Muscle of leg (tissue), 16 donors: ENCODE measurements at places on chromosomes 13 and 19. TPM values are rescaled to one million over a fixed set of nuclear protein-coding genes. Genes with fewer than 3 reads are reported as not detected.

The TNFSF13B gene
- total RNA-seq: 1.7 TPM

The ZNF382 gene
- total RNA-seq: 15.3 TPM

The TEX26 gene
- 0.09 TPM for total RNA-seq

The ALG5 gene
- 21.3 TPM for total RNA-seq

The SPTBN4 gene
- total RNA-seq: 0.40 TPM

The SBK3 gene
- total RNA-seq: 0.13 TPM

- H3K27me3 ChIP-seq: no peaks in the 10 kb centered on the region
- no peak for DNase-seq
- peaks cover 56% of the 10 kb centered on the region for H3K4me1 ChIP-seq
- no peak overlapping the region for H3K4me3 ChIP-seq
These were observed 15.6 kb downstream of the LSM4 start for GRCh38 chr19:18307271-18307681.

DNA sequence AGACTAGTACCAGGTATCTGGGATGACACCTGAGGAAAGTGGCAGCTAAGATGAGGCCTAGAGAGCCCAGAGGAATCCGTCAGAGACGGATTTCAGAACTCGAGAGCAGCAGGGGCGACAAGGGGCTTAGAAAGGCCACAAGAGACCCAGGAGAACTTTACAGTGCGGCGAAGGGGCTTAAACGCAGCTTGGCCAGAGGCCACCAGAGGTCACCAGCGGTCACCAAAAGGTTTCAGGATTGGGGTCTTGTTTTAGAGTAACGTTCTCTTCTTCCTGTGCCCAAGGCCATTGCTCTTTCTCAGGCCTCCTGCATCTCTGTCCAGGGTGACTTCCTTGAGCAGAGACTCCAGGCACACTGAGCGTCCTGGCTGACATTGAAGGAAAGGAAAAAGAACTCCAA, 2.2 kb downstream of the ZSCAN22 start:
- H3K4me1 ChIP-seq: peaks cover 24% of the 10 kb centered on the region
- H3K27me3 ChIP-seq: no peaks in the 10 kb centered on the region
- no peak overlapping the region for H3K4me3 ChIP-seq
- H3K27ac ChIP-seq: no peak overlapping the region

- H3K4me3 ChIP-seq: no peak overlapping the region
- no peak for DNase-seq
- peaks cover 32% of the 10 kb centered on the region for H3K4me1 ChIP-seq
- H3K27ac ChIP-seq: no peak overlapping the region
These were observed 69.2 kb downstream of the ATP11A start for GRCh38 chr13:112759053-112759452.

GRCh38 chr19:17633700-17634099, 54.5 kb downstream of the UNC13A start:
- no peaks in the 10 kb centered on the region for H3K36me3 ChIP-seq
- H3K4me1 ChIP-seq: no peaks in the 10 kb centered on the region
- no peak overlapping the region for H3K4me3 ChIP-seq
- DNase-seq: no peak
- no peaks in the 10 kb centered on the region for H3K27me3 ChIP-seq
- H3K27ac ChIP-seq: no peak overlapping the region

DNA sequence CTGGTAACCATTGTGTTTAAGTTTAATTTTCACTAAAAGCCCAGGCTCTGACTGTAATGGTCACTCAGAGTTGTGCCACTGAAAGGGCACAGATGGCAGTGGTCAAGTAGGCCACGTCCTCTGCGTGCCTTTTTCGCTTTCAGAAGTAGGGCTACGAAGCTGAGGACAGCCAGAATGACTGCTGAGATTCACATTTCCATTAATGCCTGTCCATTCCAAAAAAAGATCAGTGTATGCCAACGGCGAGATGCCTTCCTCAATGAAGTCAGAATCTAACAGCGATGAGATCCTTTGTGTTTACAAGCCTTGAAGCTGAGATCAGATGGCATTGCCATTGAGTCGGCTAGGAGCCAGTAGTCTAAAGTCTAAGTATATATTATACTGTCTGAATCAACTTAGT, 311.3 kb downstream of the FGF14 start:
- no peaks in the 10 kb centered on the region for H3K4me1 ChIP-seq
- no peak overlapping the region for H3K4me3 ChIP-seq
- H3K27me3 ChIP-seq: no peaks in the 10 kb centered on the region
- no peak overlapping the region for H3K27ac ChIP-seq
- no peaks in the 10 kb centered on the region for H3K36me3 ChIP-seq

GRCh38 chr19:56477429-56478338, 539 bp upstream of the ZNF667 start:
- peaks cover 6% of the 10 kb centered on the region for H3K36me3 ChIP-seq
- peak overlapping the region; percentile 88 for H3K4me3 ChIP-seq
- peaks cover 17% of the 10 kb centered on the region for H3K4me1 ChIP-seq
- H3K27me3 ChIP-seq: no peaks in the 10 kb centered on the region
- peak overlapping the region; percentile 96 for H3K27ac ChIP-seq

GRCh38 chr19:16614941-16615340, 13.1 kb downstream of the MED26 start:
- H3K36me3 ChIP-seq: peaks cover 4% of the 10 kb centered on the region
- H3K4me1 ChIP-seq: peaks cover 27% of the 10 kb centered on the region
- no peak overlapping the region for H3K4me3 ChIP-seq
- H3K27me3 ChIP-seq: no peaks in the 10 kb centered on the region
- no peak overlapping the region for H3K27ac ChIP-seq
- no peak for DNase-seq

GRCh38 chr19:12969292-12969988, at the start of gene DAND5:
Gene DAND5 (plus strand): TSS chr19:12969576. CDS start chr19:12969661, 85 bp downstream.
- peaks cover 20% of the 10 kb centered on the region for H3K4me1 ChIP-seq
- H3K27me3 ChIP-seq: no peaks in the 10 kb centered on the region
- no peak within 1 kb of the TSS for H3K27ac ChIP-seq
- no peak within 1 kb of the TSS for H3K4me3 ChIP-seq
- no peak for DNase-seq

DNA sequence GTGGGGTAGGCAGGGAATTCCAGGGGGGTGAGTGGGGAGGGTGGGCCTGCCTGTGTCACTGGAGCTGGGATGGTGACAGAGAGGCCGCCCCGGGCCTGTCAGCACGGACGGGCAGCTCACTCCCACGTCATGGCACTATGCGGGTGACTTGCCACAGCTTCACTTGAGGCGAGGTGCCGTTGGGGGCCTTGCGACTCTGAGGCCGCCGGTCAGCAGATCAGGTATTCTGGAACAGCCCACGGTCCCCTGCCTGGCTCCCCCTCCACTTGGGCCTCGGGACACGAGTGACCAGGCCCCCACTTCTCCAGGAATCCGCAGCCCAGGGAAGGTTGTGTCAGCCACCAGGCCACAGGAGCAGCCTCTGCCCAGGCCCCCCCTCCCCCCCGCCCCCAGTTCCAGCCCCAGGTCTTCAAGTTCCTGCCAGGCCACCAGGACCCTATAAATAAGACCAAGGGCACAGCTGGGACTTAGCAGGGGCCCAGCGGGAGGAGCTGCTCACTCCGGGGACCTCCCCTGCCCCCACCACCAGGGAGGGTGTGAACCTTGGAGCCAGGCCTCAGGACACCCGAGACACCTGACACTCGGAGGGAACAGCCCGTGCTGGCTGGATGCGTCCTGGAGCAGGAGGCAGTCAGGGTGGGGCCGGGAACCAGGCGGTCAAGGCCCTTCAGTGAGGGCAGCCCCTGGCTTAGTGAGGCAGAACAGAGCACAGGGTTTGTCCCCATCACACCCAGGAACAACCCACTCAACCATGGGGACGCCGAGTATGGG, 2.7 kb upstream of the MIDN start:
- no peak overlapping the region for H3K4me3 ChIP-seq
- H3K27me3 ChIP-seq: no peaks in the 10 kb centered on the region

- peaks cover 18% of the 10 kb centered on the region for H3K36me3 ChIP-seq
- H3K27me3 ChIP-seq: no peaks in the 10 kb centered on the region
- peak; percentile 74 for DNase-seq
- peak overlapping the region; percentile 79 for H3K27ac ChIP-seq
- peaks cover 23% of the 10 kb centered on the region for H3K4me1 ChIP-seq
- no peak overlapping the region for H3K4me3 ChIP-seq
These were observed 8.0 kb downstream of the RGCC start for GRCh38 chr13:41465241-41465847.

- DNase-seq: no peak
- H3K27ac ChIP-seq: no peak overlapping the region
- H3K27me3 ChIP-seq: peaks cover 99% of the 10 kb centered on the region
- H3K36me3 ChIP-seq: no peaks in the 10 kb centered on the region
These were observed 1.8 kb downstream of the CDX2 start for GRCh38 chr13:27967203-27967735.

GRCh38 chr13:35629026-35629425, 152.5 kb upstream of the MAB21L1 start:
- H3K27ac ChIP-seq: no peak overlapping the region
- H3K4me1 ChIP-seq: peaks cover 2% of the 10 kb centered on the region
- no peaks in the 10 kb centered on the region for H3K27me3 ChIP-seq
- DNase-seq: no peak
- H3K4me3 ChIP-seq: no peak overlapping the region

GRCh38 chr13:84400706-84401105, 518.4 kb upstream of the SLITRK1 start:
- H3K27ac ChIP-seq: no peak overlapping the region
- no peak for DNase-seq
- H3K4me1 ChIP-seq: no peaks in the 10 kb centered on the region
- no peak overlapping the region for H3K4me3 ChIP-seq
